ENCODE measurements at places on chromosomes 6 and 20. TPM values are rescaled to one million over a fixed set of nuclear protein-coding genes. Genes with fewer than 3 reads are reported as not detected.

The CST2 gene
- total RNA-seq = 17.5 TPM

The SIRPD gene
- not detected for total RNA-seq

The PTPN1 gene
- 28.1 TPM for total RNA-seq

The SGK2 gene
- 0.73 TPM for total RNA-seq

The COL9A3 gene
- 0.39 TPM for total RNA-seq

The PLEKHG1 gene
- total RNA-seq = 0.59 TPM

The TFAP2D gene
- 0.46 TPM for total RNA-seq

The NDUFAF4 gene
- 6.8 TPM for total RNA-seq

The CUTA gene
- total RNA-seq = 102 TPM

The AGPAT4 gene
- total RNA-seq = 9.0 TPM

The DYNLT1 gene
- 45.2 TPM for total RNA-seq

The NOP56 gene
- total RNA-seq = 122 TPM

The GPR63 gene
- 0.20 TPM for total RNA-seq

The HUS1B gene
- total RNA-seq = 1.3 TPM

The GCLC gene
- total RNA-seq = 45.7 TPM

The SEL1L2 gene
- not detected for total RNA-seq

The PRPH2 gene
- 0.91 TPM for total RNA-seq

The RIN2 gene
- 50.4 TPM for total RNA-seq

The EIF2S2 gene
- 94.5 TPM for total RNA-seq

The ARFGEF2 gene
- total RNA-seq = 53.2 TPM

The SLC22A16 gene
- total RNA-seq = not detected

The CFAP61 gene
- total RNA-seq = not detected

The REM1 gene
- 0.07 TPM for total RNA-seq

The NNAT gene
- not detected for total RNA-seq

The GATA5 gene
- 0.13 TPM for total RNA-seq

The GNAS-AS1 gene
- 0.72 TPM for total RNA-seq

The ADGRB3 gene
- 0.83 TPM for total RNA-seq

The SRSF12 gene
- 0.03 TPM for total RNA-seq

The CRISP3 gene
- total RNA-seq = not detected

The CLPSL2 gene
- not detected for total RNA-seq

The LIME1 gene
- total RNA-seq = 5.2 TPM

The SPAG4 gene
- 18.4 TPM for total RNA-seq

The FNDC1 gene
- 0.46 TPM for total RNA-seq

The DDX43 gene
- 2.8 TPM for total RNA-seq

The GSTA2 gene
- not detected for total RNA-seq

The WASF1 gene
- 6.6 TPM for total RNA-seq

The TCF19 gene
- total RNA-seq = 7.9 TPM

The PI16 gene
- 1.8 TPM for total RNA-seq

The CPNE5 gene
- 0.20 TPM for total RNA-seq
